ENCODE measurements at places on chromosomes 13 and 19.

GRCh38 chr13:33178209-33178840 lies 107.2 kb downstream of the STARD13 start:
- no peak for DNase-seq

- no peak for DNase-seq
These were observed 8.8 kb downstream of the SNRPD2 start for GRCh38 chr19:45682908-45683307.

- peak; percentile 84 for DNase-seq
These were observed 3.7 kb upstream of the CLPTM1 start for GRCh38 chr19:44951179-44952159.

- no peak for DNase-seq
These were observed 35.5 kb upstream of the IGFL4 start for GRCh38 chr19:46076031-46076880.

DNA sequence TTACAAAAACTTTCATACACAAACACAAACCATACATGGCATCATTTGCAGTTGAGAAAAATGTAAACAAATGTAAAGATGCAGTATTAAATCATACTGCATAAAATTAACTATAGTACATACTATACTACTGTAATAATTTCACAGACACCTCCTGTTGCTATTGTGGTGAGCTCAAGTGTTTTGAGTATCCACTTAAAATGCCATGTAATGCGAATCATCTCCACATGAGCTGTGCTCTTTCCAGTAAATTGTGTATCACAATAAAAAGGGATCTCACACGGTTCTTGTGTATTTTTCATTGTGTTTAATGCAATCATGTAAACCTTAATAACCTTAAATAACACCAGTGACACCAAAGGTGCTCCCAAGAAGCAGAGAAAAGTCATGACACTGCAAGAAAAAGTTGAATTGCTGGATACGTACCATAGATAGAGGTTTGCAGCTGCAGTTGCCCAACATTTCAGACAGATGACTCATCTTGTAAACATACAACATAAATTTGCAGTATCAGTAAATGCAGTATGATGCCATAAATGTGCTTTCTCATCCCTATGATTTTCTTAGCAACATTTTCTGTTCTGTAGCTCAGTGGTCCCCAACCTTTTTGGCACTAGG lies 166.6 kb downstream of the RAP2A start:
- no peak for DNase-seq

- DNase-seq: no peak
These were observed 300.5 kb downstream of the PCDH17 start for GRCh38 chr13:57932061-57932460.

- peak; percentile 33 for DNase-seq
These were observed 4.8 kb downstream of the CIB3 start for GRCh38 chr19:16168465-16169081.

- DNase-seq: no peak
These were observed 22.9 kb upstream of the PLAUR start for GRCh38 chr19:43692877-43693276.

DNA sequence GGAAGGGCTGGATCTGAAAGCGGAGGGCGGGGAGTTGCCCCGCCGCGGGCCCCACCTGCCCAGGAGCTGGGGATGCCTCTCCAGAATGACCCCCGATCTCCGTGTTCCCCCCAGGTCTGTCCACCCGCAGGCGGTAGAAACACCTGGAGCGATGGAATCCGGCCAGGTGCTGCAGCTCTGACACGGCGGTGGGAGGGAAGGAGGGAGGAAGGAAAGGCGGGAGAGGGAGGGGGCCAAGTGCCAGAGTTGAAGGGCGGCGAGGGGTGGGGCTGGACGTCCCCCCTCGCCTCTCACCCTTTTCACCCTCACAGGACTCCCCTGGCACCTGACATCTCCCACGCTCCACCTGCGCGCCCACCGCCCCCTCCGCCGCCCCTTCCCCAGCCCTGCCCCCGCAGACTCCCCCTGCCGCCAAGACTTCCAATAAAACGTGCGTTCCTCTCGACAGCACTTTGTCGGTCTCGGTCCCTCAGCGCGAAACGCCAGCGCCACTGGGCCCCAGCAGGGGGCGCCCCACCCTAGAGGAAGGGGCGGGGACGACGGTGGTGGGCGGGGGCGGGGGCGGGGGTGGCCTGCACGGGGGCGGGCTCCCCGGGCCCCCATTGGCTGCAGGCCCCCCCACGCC lies 337 bp upstream of the FXYD7 start:
- peak; percentile 84 for DNase-seq

DNA sequence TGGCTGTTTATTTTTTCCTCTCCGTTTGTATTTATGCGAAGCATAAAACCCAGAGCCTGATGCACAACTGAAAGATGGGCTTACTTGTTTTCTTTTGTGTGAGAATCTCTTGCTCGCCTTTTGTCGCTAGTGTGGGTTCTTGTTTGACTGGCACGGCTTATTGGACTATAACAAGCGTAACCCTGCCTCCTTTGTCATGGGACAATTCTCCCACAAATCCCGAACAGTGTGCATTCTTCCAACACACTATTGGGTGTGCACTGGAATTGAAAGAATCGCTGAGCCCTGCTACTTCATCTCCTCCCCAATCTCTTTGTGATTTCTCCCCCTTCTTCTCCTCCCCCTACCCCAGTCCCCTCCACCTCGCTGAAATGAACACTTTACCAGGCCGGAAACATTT lies 110.8 kb downstream of the ZIC5 start:
- no peak for DNase-seq

GRCh38 chr13:28338006-28338574 lies 156.8 kb downstream of the FLT1 start:
- no peak for DNase-seq

DNA sequence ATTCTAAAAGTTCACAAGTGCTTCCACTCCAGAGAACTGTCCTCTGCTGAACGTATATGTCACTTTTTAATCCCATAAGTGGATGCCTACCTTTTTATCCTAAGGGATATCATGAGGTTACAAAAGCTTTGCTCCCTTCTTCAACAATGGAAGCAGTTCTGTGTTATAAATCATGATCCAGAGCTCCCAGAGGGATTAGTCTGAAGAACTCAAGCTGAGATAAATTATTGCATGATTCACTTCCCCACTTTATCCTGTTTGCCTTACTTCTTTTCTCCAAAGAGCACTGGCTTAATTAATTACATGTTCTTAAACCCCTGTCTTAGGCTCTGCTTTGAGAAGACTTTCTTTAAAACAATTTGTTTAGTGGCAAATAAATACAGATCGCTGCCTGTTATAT lies 246.7 kb downstream of the PCDH17 start:
- no peak for DNase-seq

DNA sequence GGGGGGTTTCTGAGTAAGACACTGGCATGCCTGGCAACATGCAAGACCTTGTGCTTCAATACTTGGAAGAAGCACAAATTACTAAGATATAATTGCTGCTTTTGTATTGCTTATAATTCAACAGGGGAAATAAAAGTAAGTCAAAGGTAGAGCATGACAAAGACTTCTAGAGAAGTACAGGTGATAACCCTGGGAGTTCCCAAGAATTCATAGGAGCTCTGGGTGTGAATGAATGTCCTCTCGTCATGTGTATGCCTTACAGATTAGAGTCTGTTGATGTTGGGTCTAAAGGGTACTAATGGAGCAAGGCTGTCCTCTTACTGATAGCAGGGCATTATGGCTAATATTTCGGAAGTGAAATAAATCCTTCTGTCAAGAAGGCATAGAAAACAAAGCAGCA lies 7.6 kb upstream of the ZNF461 start:
- no peak for DNase-seq

DNA sequence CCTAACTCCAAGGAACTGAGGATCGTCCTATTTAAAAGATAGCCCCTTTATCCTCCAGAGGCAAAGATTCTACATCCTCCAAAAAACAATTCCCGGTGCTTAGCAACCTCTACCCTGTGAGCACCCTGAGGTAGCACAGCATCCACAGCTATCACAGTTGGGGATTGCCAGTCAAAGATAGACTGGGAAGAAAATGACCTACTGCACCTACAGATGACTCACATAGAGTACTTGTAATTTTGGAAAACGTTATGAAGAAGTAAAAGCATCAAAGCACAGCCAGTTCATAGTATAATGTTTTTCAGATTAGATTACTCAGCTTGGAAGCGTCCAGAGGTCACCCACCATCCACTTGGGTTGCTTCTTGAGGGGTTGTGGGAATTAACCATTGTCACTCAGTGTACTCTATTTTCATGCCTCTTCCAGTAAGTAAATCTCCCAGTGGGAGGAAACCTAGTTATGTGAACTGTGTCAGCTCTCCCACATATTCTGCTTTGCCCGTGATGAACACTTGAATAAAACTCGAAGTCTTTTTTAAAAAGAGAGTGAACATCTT lies 8.9 kb upstream of the FAM124A start:
- no peak for DNase-seq

DNA sequence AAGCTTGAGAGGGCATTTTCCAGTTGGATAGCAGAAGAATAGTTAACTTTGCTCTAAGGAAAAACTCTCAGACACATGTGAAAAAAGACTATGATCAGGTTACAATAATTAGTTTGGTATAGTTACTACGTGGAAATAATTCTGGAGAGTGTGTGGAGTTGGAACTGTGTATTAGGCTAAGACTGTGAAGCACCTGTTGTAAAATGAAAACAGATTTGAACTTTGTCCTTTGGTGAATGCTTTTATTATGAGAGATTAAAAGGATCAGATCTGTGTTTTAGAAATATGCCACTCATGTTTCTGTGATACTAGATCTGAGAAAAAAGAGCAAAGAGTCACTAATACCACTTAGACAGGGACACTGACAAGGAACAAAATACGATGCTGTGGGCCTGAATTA lies 807.5 kb upstream of the ATXN8OS start:
- DNase-seq: no peak

DNA sequence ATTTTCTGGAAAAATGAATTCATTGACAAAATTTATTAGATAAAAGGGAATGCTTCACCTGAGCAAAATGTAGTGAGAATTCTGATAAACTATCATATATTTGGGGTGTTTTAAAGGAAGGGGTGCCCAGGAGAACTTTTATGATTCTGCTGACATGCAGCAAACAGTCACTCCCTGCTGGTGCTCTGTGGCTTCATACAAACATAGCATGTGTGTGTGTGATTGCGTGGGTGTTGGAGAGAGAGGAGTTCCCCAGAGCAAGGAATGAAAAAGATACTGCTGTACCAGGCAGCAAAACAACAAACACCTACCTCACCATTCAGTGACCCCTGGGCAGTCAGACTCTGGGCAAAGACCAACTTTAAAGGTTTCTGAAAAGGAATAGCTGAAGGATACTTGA lies 546.7 kb downstream of the RFC3 start:
- no peak for DNase-seq

DNA sequence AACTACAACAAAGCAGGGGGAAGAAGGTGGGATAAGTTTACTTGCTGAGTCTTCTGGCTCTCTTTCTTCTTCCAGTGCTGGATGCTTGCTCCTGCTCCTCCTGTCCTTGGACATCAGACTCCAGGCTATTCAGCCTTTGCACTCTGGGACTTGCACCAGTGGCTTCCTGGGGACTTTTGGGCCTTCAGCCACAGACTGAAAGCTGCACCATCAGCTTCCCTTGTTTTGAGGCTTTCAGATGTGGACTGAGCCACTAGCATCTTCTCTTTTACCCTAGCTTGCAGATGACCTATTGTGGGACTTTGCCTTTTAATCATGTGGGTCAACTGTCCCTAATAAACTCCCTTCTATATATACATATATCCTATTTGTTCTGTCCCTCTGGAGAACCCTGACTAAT lies 173.0 kb upstream of the UFM1 start:
- DNase-seq: no peak

DNA sequence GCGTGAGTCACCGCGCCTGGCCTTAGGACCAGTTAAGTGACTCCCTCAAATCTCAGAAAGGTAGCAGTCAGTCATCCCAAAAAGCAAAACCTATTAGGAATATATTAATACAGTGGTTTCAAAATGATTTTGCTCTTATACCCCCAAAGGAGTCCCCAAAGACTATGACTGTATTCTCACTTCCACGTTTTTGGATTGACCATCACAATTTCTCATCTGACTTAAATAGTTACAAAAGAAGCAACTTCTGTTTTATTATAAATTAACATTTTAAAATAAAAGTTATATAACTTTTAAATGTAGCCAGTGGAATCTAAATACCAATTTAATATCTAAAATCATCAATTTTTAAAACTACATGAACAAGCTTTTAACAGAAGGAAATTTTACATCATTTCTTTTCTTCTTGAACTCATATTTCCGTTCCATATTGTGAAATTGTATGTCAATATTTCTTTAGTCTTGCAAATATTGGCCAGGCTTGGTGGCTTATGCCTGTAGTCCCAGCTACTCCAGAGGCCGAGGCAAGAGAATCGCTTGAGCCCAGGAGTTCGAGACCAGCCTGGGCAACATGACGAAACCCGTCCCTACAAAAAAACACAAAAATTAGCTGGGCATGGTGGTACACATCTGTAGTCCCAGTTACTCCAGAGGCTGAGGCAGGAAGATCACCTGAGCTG lies 1.5 kb upstream of the SPART start:
- DNase-seq: no peak

DNA sequence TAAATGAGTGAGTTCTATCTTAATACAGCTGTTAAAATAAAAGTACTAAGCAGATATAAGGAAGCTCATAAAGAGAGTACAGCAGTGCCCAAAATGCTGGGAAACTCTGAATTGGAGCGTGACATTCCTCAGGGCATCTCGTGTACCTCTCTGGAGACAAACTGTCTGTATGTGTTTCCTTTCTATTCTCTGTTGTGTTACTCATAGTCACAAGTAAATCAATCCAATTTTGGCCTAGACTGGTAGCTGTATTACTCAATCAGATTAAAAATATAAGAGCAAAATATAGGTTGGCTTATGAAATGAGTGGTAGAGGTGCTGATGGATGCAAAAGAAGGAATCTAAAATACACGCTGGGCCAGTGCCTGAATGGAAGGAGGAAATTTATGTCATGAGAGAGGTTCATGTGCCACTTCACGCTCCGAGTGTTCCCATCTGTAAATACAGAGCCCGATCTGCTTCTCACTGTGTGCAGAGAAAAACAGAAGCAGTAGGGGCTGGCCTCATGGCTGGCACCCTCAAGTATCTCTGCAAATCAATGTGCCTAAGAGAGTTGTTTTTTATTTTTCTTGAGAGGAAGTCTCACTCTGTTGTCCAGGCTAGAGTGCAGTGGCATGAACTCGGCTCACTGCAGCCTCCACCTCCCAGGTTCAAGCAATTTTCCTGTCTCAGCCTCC lies 58.7 kb upstream of the RGCC start:
- no peak for DNase-seq

DNA sequence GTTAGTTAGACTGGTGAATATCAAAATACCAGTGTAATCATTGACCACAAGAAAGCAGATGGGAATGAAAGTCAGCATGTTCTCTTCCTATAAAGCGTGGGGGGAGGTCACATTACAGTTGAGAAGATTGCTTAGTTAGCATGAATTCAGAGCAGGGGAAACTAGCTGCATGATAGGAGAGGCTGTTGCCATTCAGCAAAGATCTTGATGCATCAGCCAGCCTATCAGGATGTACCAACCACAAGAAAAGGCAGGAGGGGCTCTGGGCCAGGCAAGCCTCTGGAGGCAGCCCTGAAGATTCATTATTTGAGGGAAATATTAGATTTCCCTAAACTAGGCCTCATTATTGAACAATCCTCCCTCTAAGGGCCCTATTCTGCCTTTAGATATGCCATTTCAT lies 5.0 kb upstream of the MTMR6 start:
- peak; percentile 55 for DNase-seq

Data from CD4-positive, alpha-beta T cell treated with Interleukin-17A for 1 hour (primary cell).